ENCODE measurements at places on chromosomes 5 and 9.

DNA sequence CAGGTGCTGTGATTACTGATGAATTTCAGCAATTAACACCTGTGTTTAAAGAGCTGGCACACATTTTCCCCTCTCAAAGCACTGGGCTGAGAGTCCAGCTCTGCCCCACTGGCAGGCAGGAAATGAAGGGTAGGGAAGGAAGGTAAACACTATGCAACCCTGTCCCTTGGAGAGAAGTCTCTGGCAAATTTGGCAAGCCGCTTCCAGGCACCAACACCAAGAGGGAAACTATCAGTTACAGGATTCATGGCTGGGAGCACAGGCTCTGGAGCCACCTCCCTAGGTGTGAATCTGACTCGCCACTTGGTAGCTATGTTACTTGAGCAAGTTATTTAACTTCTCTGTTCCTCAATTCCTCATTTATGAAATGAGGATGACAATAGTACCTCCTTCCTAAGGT lies 3.3 kb downstream of the ANKS6 start:
- no peak for DNase-seq

DNA sequence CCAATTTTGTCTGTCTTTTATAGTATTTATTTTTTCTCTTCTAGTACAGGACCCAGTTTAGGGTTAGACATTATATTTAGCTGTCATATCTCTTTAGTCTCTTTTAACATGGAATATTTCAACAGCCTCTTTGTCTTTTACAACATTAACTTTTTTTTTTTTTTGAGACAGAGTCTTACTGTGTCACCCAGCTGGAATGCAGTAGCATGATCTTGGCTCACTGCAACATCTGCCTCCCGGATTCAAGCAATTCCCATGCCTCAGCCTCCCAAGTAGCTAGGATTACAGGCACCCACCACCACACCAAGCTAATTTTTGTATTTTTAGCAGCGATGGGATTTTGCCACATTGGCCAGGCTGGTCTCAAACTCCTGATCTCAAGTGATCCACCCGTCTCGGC lies 90.1 kb downstream of the ADAMTS6 start:
- DNase-seq = no peak

- DNase-seq = no peak
Measured at GRCh38 chr9:85715587-85715986, 26.2 kb downstream of the AGTPBP1 start.

- DNase-seq = no peak
Measured at GRCh38 chr5:36371366-36371765, 69.7 kb upstream of the RANBP3L start.

- DNase-seq = no peak
Measured at GRCh38 chr9:92066168-92066567, 49.0 kb downstream of the SPTLC1 start.

DNA sequence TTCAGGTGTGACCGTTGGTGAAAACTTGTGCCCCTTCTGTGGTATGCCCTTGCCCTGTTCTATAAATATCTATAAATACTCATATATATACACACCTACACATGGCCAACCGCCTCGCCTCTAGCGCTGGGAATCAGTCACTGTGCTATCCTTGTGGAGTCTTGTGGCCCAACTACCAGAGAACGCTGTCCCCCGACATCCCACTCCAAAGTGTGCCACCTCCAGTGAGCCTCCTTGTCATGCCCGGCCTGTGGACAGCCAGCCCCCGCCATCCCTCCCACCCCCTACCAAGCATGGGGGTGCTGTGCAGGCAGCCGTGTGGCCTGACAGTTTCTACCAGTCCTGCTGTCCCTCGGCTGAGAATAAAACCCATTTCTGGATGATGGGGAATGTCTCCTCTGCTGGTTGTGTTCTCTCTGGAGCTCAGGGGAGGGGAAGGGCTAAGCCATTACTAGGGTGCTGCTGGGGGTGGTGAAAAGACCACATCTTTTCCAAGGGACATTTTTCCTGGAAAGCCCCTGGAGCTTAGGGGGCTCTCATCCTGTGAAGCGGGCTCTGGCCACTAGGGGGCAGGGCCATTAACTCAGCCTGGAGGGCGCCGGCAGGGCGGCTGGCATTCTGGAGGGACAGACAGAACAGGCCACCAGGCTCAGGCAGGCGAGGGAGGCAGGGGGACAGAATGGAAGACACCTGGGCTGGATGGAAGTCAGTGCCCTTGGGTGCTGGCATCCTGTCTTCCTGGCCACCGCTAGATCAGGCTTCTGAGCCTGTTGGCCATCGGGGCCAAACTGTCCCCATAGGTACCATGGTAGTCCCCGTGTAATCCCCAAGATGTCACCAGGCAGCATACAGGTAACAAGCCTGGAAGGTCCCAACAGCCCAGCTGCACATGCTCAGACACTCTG lies 20.7 kb downstream of the GOLGA2 start:
- DNase-seq = peak; percentile 32

DNA sequence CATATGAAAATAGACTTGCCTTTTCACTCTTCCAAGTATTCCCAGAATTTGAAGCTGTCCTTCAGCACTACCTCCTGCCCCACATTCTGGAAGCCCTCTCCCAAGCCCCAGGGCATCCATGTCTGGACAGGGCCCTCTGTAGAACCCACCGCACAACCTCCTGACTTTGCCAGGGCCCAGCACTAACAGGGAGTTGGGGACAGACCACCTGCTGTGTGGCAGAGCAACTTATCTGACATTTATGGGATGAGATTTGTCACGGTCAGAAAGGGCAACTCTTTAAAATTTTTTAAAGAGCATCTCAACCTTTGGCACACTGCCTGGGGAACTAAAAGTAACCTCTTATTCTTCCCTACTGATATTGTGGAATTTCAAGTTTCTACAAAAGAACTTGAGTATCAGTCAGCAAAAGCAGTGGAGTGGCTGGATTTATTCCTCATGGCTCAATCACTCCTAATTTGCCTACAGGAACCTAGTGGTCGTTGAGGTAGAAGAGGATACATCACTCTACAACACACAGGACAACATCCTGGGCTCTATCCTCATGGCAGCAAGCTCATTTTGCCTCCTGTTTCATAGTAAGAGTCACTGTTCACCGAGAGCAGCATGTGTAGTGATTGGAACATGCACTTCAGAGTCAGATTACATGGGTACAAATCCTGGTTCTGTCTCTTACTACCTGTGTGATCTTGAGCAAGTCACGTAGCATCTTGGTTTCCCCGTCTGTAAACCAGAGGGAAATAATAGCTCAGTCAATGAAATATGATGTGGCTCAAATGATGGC lies 285.3 kb downstream of the ENC1 start:
- no peak for DNase-seq

GRCh38 chr5:131109540-131110255 lies 55.4 kb downstream of the HINT1 start:
- no peak for DNase-seq

Data from effector memory CD4-positive, alpha-beta T cell (primary cell).